ENCODE measurements at places on chromosomes 11 and 22.

DNA sequence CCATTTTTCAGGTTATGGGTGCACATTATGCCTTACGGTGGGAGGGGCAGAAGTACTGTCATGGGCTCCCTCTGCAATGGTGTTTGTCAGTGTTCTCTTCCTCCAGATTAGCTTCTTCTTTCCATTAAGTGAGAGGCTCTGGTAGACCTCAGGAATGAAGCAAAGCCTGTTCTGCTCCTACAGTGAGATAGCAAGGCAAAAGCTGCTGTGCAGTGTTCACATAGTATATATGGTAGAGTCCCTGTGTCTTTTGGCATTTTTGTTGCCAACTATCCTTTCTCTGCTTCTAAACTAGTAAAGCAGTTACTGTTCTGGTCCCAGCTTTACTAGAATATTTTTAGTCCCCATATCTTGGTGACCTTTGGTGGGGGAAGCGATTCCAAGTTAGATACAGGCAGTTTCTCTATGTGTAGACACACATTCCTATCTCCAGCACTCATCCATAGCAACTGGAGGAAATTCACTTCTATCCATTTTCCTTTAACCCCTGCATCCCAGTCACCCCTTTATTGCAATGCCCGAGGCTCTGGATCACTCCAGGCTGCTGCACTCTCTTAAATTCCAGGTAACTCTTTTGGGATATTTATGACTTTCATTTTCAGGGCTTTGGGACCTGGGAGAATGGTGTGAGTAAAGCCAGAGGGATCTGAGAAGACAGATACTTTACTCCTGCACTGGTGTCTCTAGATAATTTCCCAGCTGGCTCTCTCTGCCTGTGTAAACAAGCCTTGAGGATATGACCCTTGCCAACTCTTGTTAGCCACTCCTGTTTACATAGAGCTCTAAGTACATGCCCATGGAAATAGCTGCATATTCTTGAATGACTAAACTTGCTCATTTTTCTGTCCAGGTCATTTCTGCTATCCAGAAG is 3.9 kb upstream of the TRIM34 start:
- DNase-seq: no peak

GRCh38 chr11:9748361-9748970 is 84.6 kb downstream of the SWAP70 start:
- DNase-seq: peak; percentile 75

GRCh38 chr11:69387409-69387885 is 93.5 kb downstream of the MYEOV start:
- DNase-seq: no peak

DNA sequence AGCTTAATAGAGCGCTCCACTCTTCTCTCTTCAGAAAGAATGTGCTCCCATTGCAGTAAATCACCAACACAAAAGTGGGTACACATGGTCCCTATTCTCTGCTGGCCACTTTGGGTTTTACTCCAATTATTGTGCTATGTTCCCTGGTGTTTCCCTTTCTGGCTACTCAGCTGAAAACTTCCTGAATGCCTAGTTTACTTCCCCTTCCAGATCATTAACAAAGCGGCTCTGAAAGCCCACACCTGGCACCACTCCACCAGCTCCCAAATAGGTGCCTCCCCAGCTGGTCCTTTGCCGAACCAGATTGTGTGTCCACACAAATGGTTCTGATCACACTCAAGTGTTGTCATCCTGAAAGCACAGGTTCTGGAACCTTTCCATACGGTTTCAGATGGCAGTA is 443.7 kb downstream of the NTM start:
- no peak for DNase-seq

GRCh38 chr11:75770102-75770501 is 1.5 kb downstream of the DGAT2 start:
- DNase-seq: no peak

- no peak for DNase-seq
These were observed 52.4 kb downstream of the SYT13 start for GRCh38 chr11:45233804-45234170.

GRCh38 chr11:10674440-10674855 is 19.1 kb downstream of the IRAG1 start:
- DNase-seq: no peak
